ENCODE measurements at places on chromosomes 7 and 10.

DNA sequence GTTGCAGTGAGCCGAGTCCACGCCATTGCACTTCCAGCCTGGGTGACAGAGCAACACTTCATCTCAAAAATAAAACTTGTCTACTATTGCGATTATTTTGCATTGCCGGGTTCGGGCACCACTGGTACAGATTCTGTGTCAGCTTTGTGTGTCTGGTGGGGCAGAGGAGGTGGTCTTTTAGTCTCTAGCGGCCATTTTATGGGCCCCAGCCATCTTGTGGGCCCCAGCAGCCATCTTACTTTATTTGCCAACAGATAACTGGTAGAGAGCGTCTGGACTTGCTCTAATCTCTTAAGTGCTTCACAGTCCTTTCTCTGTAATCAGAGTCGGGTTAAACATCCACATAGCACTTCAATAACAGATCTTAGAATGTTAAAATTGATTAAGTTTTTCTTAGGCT lies 4.9 kb downstream of the BUD23 start:
- no peak for DNase-seq

GRCh38 chr10:48523820-48524758 lies 80.8 kb downstream of the ARHGAP22 start:
- no peak for DNase-seq

- no peak for DNase-seq
These were observed 240.0 kb downstream of the ARHGAP21 start for GRCh38 chr10:24483701-24484100.

- no peak for DNase-seq
These were observed 102.1 kb downstream of the AUTS2 start for GRCh38 chr7:69700331-69700730.

GRCh38 chr7:981793-982510 lies 1.0 kb upstream of the CYP2W1 start:
- no peak for DNase-seq

- DNase-seq = no peak
These were observed 63.8 kb downstream of the PARD3 start for GRCh38 chr10:34751272-34751671.

DNA sequence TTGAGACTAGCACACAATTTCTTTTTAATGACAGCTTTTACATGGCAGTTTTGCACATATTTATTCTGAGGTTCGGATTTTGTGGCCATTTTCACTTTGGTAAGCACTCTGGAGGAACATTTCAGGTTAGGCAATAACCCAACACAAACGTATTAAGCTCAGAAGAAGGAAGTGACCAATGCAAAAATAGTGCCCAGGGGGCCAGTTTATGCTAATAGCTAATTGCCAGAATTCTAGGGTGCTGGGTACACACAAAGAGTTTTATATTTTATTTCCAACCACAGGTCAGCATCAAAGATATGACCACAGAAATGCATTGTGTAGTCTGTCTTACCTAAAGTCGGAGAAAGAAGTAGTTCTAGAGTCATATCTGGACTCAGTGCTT lies 8.4 kb upstream of the AGR2 start:
- DNase-seq = no peak

DNA sequence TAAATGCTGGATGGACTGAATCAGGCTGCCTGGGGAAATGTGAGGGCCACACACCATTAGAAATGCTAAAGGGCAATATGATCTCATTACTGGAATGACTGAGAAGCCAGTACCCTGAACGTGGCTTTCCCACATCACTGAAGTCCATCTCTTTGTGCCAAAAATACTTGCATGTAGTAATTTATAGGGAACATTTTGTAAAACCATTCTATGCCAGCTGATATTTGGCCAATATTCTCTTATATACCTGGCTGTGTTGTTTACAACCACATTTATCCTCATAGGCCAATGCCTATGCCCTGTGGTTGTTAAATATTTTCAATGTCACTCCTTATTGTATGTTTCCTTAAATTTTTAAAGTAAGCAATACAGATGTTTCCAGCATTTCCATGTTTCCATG lies 111.6 kb downstream of the C10orf90 start:
- DNase-seq = no peak

DNA sequence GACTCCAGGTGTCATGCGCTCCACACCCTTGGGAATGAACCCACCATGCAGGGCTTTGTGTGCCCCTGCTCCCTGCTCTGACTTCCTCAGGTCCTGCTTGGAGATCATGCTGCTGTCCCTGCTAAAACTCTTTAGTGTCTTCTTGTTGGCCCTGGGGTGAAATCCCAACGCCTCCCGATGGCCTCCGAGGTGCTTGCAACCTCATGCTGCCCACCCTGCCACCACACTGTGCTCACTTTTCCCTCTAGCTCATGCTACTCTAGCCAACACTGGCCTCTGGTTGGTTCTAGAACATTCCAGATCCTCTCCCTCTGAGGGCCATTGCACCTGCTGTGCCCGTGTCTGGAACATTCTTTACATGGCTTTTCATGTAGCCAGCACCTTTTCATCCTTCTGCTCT lies 227.7 kb downstream of the ADAM12 start:
- no peak for DNase-seq

DNA sequence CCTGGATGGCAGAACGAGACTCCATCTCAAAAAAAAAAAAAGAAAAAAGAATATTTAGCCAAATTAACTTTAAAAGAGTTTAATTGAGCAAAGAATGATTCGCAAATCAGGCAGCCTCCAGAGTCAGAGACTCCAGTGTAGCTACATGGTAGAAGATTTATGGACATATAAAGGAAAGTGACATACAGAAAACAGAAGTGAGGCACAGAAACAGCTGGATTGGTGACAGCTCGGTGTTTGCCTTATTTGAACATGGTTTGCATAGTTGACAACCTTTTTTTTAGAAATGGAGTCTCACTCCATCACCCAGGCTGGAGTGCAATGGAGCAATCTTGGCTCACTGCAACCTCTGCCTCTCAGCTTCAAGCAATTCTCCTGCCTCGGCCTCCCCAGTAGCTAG lies 35.2 kb upstream of the TNS3 start:
- no peak for DNase-seq

GRCh38 chr7:18320422-18320821 lies 175.1 kb upstream of the HDAC9 start:
- DNase-seq = no peak

DNA sequence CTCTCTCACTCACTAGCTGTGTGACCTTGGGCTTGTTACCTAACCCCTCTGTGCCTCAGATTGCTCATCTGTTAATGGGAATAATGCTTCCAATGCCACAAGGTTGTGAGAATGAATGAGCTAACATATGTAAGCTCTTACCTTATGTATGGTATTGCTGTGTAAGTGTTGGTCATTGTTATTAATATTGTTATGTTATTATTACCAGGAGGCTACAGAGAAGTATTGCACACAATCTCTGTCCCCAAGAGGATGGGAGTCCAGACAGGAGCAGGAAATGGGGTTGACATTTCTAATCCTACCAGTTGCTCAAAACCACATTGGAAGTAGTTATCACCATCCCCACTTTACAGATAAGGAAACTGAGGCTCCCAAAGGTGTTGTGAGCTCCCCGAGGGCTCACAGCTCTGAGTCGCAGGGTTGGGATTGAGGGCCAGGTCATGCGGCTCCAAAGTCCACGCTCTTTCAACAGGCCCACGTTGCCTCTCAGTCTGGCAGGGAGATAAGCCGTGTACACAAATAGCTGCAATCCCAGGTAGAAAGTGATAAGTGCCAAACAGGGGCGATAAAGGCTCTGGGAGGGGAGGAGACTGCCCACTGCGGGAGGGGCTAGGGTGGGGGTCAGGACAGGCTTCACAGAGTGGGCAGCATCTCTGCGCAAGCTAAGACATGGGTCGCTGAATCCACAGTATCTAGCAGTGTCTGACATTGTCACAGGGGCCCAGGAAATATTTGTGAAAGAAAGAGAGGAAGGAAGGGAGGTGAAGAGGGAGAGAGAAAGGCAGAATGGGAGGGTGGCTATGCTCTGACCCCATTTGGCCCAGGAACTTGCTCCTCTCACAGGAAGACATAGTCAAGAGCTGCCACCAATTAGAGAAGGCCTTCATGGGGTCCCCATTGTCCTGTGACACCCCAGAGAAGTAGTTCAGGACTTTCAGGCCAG lies 9.6 kb upstream of the ZMIZ1 start:
- no peak for DNase-seq

GRCh38 chr7:5424749-5425506 lies 1.3 kb upstream of the TNRC18 start:
- DNase-seq = peak; percentile 68
